ENCODE measurements at places on chromosomes 5 and 9.

DNA sequence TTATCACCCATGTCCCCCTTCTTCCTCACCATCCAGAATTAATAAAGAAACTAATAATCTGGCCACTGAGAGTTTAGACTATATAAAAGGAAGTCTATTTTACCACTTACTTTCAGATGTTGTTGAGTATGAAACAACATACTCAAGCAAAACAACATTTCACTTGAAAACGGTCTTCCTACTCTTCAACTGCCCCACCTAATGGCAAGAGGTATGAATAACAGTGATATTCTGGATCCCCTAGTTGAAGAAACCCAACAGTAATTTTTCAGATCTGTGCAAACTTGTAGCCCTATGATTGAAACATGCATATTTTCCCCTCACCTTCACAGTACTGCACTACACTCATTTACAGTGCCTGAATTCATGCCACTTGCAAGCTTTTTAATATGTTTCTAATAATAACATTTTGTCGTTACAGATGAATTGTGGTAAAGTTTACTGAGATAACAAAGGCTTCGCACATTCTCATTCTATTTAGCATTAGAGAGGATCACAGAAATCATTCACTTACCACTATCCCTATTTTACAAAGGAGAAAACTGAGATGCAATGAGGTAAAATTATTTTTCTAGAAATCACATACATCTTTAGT, 267.9 kb upstream of the PDE4D start:
- DNase-seq = no peak

- no peak for DNase-seq
Measured at GRCh38 chr5:62640446-62640845, 61.8 kb downstream of the LRRC70 start.

DNA sequence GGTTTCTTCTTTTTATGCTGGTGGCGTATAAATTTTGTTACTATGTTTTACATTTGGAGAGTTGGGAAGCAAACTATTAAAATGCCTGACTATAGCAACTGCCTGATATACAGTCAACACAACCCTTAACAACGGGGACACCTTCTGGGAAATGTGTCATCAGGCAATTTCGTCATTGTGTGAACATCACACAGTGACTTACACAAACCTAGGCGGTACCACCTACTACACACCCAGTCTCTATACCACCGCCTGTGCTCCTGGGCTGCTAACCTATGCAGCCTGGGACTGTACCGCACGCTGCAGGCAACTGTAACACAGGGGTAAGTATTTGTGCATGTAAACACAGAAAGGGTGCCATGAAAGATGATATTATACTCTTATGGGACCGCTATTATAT, 1.3 kb upstream of the CDHR2 start:
- DNase-seq = no peak

GRCh38 chr9:73137286-73137899, 14.3 kb upstream of the ANXA1 start:
- DNase-seq = no peak

GRCh38 chr5:141510850-141511601, 22.1 kb downstream of the PCDHGC5 start:
- DNase-seq = no peak

Measured in glutamatergic neuron (in vitro differentiated cells).